Chondrocyte (in vitro differentiated cells): ENCODE measurements at places on chromosomes 11 and 22. TPM values are rescaled to one million over a fixed set of nuclear protein-coding genes. Genes with fewer than 3 reads are reported as not detected.

KDM4D gene
- 0.44 to 0.65 TPM (median 0.53 TPM) in 3 replicates for total RNA-seq

KRTAP5-2 gene
- not detected in 3 replicates for total RNA-seq

DCPS gene
- 12.3 to 14.8 TPM (median 12.4 TPM) in 3 replicates for total RNA-seq

RTN4R gene
- 0.75 to 5.5 TPM (median 5.5 TPM) in 3 replicates for total RNA-seq

PGA5 gene
- total RNA-seq = not detected in 3 replicates

KIRREL3 gene
- 1.2 to 1.6 TPM (median 1.5 TPM) in 3 replicates for total RNA-seq

MED17 gene
- total RNA-seq = 23.2 to 28.1 TPM (median 27.7 TPM) in 3 replicates

CD81 gene
- 403 to 442 TPM (median 441 TPM) in 3 replicates for total RNA-seq

CHRNA10 gene
- 0.75 to 1.2 TPM (median 0.79 TPM) in 3 replicates for total RNA-seq

CCDC73 gene
- not detected in 3 replicates for total RNA-seq

BCO2 gene
- total RNA-seq = 1.2 to 1.9 TPM (median 1.7 TPM) in 3 replicates

PISD gene
- 28.6 to 32.8 TPM (median 28.9 TPM) in 3 replicates for total RNA-seq

ZBTB16 gene
- 18.5 to 22.0 TPM (median 21.9 TPM) in 3 replicates for total RNA-seq

SLC22A9 gene
- total RNA-seq = not detected in 3 replicates

SLC17A6 gene
- not detected in 3 replicates for total RNA-seq

SLC22A8 gene
- not detected in 3 replicates for total RNA-seq

TECTA gene
- 0.41 to 1.2 TPM (median 0.75 TPM) in 3 replicates for total RNA-seq

PLXNB2 gene
- total RNA-seq = 300 to 356 TPM (median 346 TPM) in 3 replicates

TTC9C gene
- total RNA-seq = 33.0 to 36.8 TPM (median 36.7 TPM) in 3 replicates

INS gene
- total RNA-seq = not detected in 3 replicates

CECR2 gene
- 0.15 to 0.20 TPM in 2 of 3 replicates, not detected in the other for total RNA-seq

MS4A14 gene
- not detected in 3 replicates for total RNA-seq

LMF2 gene
- 111 to 124 TPM (median 120 TPM) in 3 replicates for total RNA-seq

CCDC116 gene
- total RNA-seq = 0.44 to 0.85 TPM (median 0.47 TPM) in 3 replicates

UPK3A gene
- not detected in 3 replicates for total RNA-seq

MMP8 gene
- total RNA-seq = not detected in 3 replicates

KRTAP5-1 gene
- total RNA-seq = not detected in 3 replicates

TREH gene
- not detected in 3 replicates for total RNA-seq

GLYAT gene
- not detected in 3 replicates for total RNA-seq

CEP126 gene
- 3.8 to 18.0 TPM (median 4.1 TPM) in 3 replicates for total RNA-seq

MS4A6E gene
- total RNA-seq = not detected in 3 replicates

DSCAML1 gene
- not detected in 3 replicates for total RNA-seq

MRGPRX4 gene
- total RNA-seq = not detected in 3 replicates

TRIM51G gene
- not detected in 3 replicates for total RNA-seq

RASGRP2 gene
- total RNA-seq = 4.7 to 11.4 TPM (median 10.1 TPM) in 3 replicates

PACSIN2 gene
- 58.9 to 93.4 TPM (median 82.1 TPM) in 3 replicates for total RNA-seq

PRR33 gene
- not detected in 3 replicates for total RNA-seq

TYR gene
- not detected in 3 replicates for total RNA-seq

XKR3 gene
- total RNA-seq = not detected in 3 replicates

LARGE2 gene
- total RNA-seq = not detected in 3 replicates

PATE4 gene
- total RNA-seq = not detected in 3 replicates

OR8A1 gene
- total RNA-seq = 0.07 to 0.23 TPM in 2 of 3 replicates, not detected in the other

CFAP300 gene
- total RNA-seq = 2.5 to 3.6 TPM (median 3.0 TPM) in 3 replicates

OR51B4 gene
- not detected in 3 replicates for total RNA-seq

ZDHHC13 gene
- 8.1 to 10.3 TPM (median 9.9 TPM) in 3 replicates for total RNA-seq

LMO1 gene
- total RNA-seq = not detected in 3 replicates
